Stimulated activated CD4-positive, alpha-beta T cell treated with anti-CD3 and anti-CD28 coated beads, Interleukin-4, amount 100 ng/mL, for 48 hours (primary cell): ENCODE measurements at places on chromosomes 3 and 15.
A peak's percentile ranks its signal among the peaks of the same experiment; 100 is the strongest.

- DNase-seq, result peak; percentile 12
Measured at GRCh38 chr3:15331606-15332404, 581 bp downstream of the SH3BP5 start.

DNA sequence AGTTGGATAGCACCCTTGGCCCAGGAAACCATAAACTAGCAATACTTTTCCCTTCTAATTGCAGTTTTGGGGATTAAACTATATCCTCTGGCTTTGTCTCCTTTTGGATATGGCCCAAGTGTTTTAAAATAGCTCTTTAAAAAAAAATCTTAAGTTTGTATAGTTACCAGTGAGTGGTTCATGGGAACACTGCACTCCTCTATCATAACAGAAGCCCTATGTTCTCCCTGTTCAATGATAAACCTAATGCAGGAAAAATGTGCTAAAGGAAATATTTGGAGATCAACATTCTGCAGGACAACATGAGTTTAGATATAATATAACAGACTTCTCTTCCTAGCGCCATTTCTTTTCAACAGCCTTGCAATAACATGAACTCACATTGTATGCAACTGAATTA, 13.1 kb downstream of the MRPL47 start:
- no peak for DNase-seq

DNA sequence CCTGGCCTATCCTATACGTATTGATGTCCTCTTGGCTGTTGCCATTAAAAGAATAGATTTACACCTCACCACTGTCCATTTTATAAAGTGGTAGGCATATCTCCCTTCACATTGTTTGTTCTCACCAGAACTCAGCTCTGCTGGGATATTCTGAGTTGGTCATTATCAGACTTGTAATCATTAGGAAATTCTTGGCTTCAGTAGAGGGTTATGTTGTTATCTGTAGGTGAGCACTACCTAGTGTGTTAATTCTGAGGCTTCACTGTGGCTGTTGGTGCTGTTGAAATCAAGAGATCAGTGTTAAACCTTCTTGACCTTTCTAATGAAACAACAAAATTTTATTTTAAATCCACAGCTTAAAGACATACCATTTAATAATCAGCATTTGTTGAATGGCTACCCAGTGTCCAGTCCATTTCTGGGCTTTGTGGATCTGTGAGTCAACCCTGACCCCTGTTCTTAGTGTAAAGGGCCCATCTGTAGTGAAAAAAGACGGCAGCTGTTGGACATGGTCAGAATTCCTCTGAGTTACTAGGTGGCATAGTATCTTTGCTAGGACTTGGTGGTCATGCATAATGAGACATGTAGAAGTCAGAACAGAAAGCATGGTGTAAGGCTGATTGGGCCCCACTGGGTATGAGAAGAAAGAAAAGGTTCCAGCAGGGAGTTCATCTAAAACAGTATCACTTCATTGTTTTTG, 32.9 kb upstream of the P4HTM start:
- no peak for DNase-seq

DNA sequence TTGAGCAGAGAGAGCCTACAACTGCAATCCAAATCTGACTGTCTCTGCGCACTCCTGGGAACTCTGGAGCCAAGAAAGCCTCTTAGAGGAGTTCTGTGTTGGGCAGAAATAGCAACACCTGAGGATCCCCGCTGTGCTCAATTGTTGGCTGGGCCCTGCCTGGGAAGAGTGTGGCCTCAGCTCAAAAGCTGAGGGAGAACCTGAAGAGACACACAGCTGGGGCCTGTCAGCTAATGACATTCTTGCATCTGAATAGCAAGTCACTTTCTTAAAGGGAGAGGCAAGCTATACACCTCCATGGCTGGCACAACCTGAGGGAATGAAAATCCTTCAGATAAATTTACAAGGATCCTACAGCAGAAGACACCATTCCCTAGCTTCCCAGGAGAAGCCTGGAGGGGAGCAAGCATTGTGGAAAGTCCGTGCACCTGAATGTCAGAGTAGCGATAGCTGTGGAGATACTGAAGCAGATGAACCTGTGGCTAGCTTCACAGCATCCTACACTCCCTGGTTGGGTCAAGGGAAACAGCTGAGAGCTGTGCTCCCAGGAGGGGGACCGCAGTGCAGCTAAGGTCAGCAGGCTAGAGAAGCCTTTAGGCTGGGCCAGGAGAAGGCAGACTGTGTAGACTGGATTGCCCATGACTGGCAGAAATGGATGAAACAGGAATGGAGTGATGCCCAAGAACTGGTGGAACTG, 159.9 kb upstream of the PFN2 start:
- no peak for DNase-seq

- DNase-seq, result no peak
Measured at GRCh38 chr3:133853925-133854227, 41.8 kb downstream of the RAB6B start.

DNA sequence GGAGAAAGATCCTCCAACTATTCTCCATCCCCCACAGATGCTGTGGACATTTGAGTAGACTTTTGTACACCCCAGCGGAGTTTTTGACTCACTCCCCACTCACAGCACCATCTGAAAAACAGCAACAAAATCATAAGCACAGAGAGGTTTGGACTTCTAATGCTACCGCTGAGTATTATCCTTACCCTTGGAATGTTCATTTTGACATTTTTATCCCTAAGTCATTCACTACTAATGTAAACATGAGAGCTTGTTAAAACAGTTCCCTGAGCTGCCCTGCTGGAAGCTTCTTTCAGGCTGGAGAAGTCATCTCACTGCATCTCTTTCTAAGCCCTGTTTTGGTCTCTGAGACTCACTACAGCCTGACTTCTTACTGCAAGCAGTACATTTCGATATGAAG, 1045.9 kb downstream of the MCTP2 start:
- DNase-seq, result no peak

DNA sequence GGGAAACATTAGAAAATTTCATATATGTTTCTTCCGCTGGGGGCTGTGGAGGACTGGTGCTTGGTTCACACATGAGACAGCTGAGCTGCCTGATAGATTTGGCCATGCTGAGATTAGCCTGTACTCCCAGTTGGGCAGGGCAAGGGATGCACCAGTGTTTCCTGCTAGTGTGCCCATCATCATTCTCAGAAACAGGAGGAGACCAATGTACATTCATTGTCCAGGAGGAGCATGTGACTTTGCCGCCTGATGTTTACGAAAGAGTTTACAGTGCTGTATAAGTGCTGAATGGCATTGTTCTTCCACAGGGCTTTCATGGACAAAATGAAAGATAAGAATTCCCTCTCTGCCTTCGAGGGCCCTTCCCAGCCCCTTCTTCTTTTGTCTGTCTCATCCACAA, 311.1 kb upstream of the THBS1 start:
- no peak for DNase-seq

GRCh38 chr15:101641129-101641764, 10.9 kb downstream of the TM2D3 start:
- peak; percentile 69 for DNase-seq

DNA sequence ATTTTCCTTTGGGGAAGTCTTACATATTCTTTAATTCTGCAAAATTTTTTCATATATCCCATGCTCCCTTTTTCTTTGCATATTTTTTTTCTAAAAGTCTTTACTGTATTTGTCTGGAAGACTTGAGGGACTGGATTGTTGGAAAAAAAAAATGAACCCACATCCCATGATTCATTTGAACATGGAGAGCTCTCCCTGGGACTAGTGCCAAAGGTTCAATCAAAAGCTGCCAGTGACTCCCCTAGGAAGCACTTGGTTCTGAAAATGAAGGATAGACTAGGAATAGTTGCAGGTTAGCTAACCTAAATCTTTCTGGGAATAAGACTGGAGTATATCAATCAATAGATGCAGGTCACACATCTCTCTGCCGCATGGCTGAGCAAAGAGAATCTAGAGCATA, 16.4 kb upstream of the BNC1 start:
- no peak for DNase-seq

GRCh38 chr3:111238885-111239284, 167.3 kb downstream of the NECTIN3 start:
- DNase-seq, result no peak
